COLO829 (cell line): ENCODE measurements at places on chromosomes 5 and 9.

DNA sequence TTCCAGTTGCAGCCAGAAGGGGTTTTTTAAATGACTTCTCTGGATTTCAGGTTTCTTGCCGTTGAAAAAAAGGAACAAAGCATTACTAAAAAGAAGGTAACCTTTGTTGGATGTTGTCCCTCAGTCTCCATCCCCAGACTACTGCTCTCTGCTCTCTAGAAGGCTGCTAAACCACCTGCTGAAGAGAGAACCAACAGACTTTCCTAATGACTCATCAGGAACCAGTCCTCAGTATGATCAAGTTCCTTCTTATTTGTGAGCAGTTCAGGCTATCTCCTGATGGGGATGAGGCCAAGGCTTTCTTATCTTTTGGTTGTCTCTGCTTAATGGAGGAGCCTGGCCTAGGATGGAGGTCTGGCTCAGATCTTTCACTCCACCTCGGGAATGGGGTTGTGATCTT lies 4.1 kb downstream of the KIF4B start:
- no peak for DNase-seq

DNA sequence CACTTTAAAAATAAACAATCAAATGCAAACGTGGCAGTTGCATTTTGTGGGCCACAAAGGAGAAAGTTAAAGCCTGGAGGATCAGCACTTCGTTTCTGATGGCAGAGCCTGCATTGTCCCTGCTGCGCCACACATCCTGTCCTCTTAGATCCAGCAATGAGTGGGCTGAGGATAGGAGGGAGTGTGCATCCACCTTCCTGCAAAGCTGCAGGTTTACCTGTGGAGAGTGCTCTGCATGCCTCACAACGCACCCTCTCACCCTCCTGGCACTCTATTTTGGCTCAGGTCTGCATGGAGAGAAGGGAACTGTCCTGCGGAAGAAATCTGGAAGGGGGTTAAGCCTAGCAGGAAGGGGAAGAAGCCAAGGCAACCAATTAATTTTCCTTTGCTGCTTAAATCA lies 212.2 kb upstream of the SLC24A2 start:
- DNase-seq, result no peak

GRCh38 chr9:91949392-91949945 lies 559 bp downstream of the ROR2 start:
- no peak for DNase-seq

GRCh38 chr5:150561571-150562275 lies 53.8 kb downstream of the NDST1 start:
- DNase-seq, result no peak

DNA sequence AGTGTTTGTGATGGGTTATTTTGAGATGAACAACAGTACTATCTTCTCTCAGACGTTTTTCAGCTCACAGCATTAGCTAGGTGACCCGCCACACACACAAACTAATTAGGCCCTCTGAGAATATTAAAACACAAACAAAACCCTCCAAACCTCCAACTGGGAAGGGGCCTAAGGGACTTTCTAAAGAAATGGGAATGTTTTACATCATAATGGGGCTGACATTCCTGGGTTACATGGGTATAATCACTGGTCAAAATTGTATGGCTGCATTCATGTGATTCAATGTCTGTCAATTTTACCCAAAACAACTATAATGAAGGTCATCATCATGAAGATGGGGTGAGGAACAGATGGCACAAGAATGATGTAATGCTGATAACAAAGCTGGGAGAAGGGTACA lies 59.6 kb downstream of the SPTLC1 start:
- DNase-seq, result no peak

DNA sequence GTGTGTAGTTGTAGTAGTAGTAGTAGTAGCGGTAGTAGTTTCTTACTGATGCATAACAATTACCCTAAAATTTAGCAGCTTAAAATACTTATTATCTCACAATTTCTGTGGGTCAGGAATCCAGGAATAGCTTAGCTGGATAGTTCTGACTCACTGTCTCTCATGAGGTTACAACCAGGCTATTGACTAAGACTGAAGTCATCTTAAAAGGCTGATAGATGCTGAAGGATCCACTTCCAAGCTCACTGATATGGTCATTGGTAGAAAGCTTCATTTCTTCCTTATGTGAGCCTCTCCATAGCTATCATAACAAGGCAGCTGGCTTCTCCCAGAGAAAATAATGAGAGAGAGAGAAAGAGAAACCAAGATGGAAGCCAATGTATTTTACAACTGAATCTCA lies 147.5 kb upstream of the FBXL17 start:
- no peak for DNase-seq

- DNase-seq, result peak; percentile 65
Measured at GRCh38 chr9:2967766-2968165, 123.9 kb upstream of the PUM3 start.

GRCh38 chr9:7145361-7146069 lies 387.7 kb downstream of the KDM4C start:
- no peak for DNase-seq

- DNase-seq, result no peak
Measured at GRCh38 chr5:76500633-76501393, 97.7 kb downstream of the IQGAP2 start.

GRCh38 chr5:159765135-159765433 lies 151.2 kb upstream of the ADRA1B start:
- no peak for DNase-seq

DNA sequence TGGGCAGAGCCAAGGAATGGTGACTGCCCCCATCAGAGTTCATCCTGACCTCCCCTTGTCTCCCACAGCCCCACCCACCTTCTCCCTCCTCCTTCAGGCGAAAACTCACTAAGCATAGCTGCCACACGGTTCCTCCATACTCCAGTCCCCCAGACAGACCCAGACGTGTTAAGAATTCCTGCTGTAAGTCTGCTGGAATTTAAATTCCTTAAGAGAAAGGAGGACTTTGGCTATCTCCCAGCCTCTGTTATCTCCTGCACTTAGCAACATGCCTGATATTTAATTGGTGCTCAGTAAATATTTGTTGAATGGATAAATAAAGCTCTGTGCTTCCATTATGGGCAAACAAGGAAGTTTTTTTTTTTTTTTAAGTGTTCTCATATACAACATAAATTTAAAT lies 213.7 kb downstream of the RFK start:
- DNase-seq, result no peak

GRCh38 chr9:35272989-35273388 lies 111.2 kb downstream of the UNC13B start:
- peak; percentile 29 for DNase-seq
